ENCODE measurements at places on chromosomes 1 and 21.

- no peak for DNase-seq
Measured at GRCh38 chr1:156922986-156923669, 2.7 kb downstream of the LRRC71 start.

- DNase-seq, result no peak
Measured at GRCh38 chr1:111285879-111286278, 4.8 kb upstream of the CHIA start.

DNA sequence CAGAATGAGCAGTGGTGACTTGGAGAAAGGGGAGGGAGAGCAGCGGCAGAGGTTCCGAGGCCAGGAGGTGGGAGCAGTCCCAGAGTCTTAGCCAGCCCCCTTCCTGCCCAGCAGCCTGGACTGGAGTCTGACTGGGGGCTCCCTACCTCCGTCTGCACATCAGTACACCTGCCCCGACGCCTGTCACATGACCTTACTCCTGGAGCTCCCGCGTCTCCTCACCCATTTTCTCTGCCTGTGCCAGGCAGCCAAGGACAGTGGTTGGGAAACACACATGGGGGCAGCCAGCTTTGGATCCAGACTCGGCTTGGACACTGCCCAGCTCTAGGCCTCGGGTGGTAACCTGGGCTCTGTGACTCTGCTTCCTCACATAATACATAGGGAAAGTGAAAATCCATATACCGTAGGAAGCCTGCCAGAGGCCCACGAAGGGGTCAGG, 16.9 kb downstream of the ACTRT2 start:
- no peak for DNase-seq

DNA sequence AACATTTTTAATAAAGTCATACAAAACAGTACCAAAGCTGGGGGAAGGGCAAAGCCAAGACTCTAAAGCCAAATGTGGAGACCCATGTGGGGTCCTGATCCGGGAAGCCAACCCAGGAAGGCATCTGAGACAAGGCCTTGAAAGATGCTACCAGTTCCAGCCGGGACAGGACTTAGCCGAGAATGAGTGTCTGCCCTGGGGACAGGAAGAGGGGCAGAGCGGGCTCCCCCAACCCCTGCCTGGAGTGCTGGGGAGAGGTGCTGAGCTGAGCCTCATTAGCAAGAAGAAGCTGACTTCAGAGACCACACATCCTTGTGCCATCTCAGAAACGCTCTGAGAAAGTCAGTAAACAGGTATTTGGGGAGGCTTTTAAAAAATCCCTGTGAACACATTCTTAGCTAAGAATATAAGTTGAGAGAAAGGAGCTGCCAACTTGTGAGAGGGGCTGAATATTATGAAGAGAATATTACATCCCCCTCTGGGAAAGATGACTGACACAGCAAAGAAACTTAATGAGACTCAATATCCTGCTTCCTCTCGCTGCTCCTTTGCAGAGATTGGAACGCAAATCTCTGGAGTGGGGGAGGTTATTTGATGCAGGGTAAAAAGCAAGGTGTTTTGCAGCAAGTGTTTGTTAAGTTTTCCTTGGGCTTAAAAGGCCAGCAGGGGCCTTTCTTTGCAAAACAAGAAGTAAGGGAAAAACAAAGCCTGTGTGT, 103.3 kb upstream of the KCND3 start:
- DNase-seq, result no peak

DNA sequence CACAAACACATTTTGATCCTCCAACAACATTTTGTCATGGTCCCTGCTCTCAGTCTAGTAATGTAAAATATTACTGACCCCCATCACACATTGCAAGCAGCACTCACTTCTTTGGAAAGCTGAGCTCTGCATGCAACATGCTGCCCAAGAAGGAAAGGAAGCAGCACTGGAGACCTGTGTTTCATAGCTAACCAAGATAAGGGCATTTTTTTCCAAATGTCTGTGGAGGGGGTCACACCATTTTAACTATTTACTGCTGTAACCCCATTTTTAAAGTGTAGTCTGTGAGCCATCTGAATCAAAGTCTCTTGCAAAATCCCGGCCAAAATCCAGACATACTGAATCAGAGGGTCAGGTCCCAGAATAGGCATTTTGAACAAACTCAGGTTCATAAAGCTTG, 4.5 kb upstream of the RASSF5 start:
- DNase-seq, result no peak

DNA sequence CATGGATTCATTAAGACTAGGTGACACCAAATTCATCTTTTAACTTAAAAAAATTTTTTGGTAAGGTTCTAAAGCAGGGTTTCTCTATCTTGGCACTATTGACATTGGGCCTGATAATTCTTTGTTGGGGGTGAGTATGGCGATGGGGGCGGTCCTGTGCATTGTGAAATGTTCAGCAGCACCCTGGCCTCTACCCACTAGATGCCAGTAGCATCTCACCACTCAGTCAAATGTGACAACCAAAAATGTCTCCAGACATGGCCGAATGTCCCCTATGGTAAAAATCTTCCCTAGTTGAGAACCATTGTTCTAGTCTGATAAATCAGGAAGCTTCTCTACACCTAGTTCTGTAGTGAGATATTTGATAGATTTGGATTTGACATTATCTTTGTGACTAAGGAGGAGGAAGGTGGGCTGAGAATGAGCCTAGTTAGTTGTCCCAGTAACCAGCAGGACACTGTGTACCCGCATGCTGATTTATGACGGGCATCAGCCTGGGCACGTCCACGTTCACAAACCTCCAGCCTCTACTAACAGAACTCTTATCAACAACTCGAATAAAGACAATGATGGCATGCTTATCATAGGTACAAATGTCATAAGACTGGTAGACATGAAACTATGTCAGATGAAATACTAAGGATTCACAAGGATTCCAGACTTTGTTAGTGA, 104.6 kb downstream of the KCND3 start:
- DNase-seq, result no peak

DNA sequence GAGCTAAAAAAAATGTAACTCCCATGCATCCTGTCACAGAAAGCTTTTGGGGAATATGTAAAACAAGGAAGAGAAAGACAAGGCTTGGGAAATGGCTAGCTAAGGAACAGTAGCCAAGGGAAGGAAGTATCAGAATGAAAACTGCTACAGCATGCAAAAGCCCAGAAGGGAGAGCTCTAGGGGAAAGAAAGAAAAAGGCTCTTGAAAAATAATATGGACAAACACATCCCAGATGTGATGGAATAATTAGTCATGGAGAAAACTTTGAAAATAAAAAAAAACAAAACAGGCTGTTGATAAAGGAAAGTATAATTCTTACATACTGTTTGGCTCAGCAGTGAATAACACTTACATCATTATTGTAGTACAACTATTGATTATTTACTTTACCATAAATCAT, 47.9 kb upstream of the VCAM1 start:
- DNase-seq, result no peak

GRCh38 chr1:227855687-227856086, 40.2 kb downstream of the PRSS38 start:
- DNase-seq, result no peak

- DNase-seq, result no peak
Measured at GRCh38 chr1:52296345-52296744, 69.7 kb downstream of the CC2D1B start.
